NCI-H2081 treated with DMSO at 0.1 percent for 48 hours (cell line): ENCODE measurements at places on chromosomes 12 and 14.

- DNase-seq = peak; percentile 2
These were observed 23.6 kb upstream of the USP44 start for GRCh38 chr12:95574799-95575452.

GRCh38 chr14:93369713-93370266 is 22.8 kb downstream of the COX8C start:
- DNase-seq = no peak

DNA sequence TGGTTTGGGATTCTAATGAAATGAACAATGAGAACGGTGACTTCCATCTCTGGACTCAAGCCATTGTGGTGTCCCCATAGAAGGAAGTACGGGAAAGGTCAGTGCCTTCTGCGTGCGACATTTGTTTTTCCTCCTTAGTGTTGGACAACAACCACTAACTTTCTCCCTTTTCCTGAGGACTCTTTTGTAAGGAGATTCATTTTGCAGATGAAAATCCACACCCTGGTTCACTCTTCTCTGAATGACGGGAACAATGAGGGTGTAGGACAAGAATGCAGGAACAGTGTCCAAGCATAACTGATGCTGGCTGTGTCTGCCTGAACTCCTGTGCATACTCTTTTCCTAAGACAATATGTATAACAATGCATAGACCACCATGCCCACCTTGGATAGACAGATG is 176.4 kb downstream of the STXBP6 start:
- no peak for DNase-seq

- DNase-seq = no peak
These were observed 74.4 kb upstream of the VRK1 start for GRCh38 chr14:96722736-96723135.

DNA sequence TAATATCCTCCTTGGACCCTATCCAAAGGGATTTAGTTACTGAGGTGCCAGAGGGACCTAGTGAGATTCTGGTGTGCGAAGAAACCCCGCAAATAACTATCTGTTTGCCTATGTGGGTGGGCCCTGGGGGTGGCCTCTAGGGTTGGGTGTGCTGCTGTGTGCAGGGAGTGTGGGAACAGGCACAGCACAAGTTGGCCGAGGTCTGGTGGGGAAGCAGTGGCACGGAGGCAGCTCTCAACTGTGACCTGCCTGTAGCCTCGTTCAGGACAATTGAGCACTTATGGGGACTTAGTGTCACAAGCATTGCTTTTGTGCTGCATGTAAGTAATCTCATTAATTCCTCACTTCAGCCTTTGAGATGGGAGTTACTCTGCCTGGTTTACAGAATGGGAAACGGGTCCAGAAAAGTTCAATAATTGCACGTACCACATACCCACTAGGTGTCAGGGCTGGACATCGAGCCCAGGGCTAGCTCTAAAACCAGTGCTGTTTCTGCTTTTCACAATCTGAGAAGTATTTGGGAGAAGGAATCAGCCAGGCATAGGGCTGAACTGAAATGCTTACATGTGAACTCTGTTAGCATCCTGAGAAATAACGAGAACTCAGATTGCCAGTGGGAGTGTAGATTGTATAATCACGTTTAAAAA is 58.8 kb downstream of the TECPR2 start:
- DNase-seq = no peak

DNA sequence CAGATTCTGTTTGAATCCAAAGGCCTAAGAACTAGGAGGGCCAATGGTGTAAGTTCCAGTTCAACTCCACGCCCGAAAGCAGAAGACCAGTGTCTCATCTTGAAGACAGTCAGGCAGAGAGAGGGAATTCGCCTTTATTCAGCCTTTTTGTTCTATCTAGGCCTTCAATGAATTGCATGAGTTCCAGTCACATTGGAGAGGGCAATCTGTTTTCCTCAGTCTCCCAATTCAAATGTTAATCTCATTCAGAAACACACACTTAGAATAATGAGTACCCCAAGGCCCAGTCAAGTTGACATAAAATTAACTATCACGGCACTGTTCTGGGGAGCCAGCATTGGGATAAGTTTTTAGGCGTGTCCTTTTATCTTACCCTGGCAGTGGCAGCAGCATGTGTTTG is 65.8 kb downstream of the C14orf39 start:
- no peak for DNase-seq

DNA sequence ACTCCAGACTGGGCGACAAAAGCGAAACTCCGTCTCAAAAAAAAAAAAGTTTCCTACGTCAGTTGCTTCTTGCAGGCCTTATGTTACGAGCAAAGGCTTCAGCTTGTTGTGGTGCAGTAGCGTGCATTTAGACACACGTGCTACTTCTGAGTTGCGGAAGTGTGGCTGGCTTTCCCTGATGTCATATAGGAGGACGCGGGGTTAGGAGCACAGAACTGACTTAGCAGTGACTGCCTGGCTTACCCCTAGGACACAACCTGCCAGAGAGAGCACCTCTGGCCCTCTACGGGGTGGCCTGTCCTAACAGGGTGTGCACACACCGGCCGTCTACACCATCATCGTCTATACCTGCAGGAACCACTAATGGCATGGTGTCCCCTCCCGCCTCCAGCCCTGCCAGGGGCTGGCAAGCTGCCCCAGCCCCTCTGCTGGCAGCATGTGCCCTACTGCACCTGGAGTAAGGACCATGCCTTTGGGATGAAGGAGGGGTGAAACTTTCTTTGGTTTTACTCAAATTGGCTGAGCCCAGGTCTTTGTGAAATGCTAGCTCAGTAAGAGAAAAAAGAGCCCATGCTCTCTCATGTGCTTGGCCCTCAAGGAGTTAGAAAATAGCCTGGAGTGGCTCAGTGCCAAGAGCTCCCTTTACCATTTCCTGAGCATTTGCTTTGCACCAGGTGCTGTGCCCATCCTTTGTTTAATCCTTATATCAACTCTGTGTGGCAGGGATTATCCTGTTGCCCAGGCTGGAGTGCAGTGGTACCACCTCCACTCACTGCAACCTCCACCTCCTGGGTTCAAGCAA is 1.7 kb upstream of the GPR68 start:
- DNase-seq = peak; percentile 34

- no peak for DNase-seq
These were observed 9.6 kb upstream of the ENDOU start for GRCh38 chr12:47734725-47735480.

DNA sequence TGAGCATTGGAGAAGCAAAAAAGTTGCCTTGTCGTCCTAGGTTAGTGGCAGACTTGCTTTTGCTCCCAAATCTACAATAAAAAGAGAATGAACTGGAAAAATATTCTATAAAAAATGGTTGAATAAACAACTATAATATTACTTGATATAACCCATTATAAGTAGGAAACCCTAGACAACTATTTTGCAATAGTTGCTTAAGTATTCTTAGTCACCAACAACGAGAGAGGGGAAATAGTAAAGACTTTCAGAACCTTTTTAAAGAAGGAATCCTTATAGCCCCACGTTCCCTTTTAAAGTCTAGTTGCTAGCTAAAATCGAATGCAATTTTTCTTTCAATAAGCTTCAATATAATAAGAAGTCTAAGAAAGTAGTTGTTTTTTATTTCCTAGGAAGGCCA is 17.5 kb downstream of the AQP6 start:
- no peak for DNase-seq

DNA sequence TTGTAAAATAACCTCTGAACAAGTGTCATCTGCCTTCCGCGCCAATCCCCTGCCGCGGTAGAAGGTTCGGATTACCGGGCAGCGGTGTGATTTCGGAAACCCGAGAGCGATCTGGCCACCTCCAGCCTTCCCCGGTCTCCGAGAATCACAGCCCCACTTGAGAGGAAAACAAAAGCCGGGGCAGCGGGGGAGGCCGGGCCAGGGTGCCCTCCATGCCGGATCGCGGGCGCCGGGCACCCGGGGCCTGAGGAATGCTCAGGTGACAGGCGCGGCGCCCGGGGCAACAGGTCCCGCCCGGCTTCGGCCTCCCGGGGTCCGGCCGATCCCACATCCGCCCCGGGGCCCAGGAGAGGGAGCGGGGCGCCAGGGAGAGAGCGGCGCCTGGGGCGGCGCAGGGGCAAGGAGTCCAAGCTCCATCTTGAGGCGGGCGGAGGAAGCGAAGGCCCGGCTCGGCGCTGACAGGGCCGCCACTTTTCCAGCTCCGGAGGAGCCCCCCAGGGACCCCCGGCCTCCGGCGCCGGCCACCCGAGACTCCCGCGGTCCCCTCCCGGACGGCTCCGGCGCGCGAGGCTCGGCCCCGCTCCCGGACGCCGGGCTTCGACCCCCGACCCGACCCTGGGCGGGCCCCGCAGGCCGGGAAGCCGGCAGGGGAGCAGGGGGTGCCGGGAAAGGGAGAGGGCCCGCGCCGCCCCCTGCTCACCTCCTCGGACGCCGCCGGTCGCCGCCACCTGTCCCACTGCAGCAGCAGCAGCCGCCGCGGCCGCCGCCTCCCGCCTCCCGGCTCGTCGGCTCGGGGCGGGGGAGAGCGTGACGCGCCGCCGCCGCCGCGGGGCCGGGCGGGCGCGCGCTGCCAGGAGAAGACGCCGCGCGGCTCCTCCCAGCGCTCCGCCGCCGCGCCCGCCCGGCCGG is at the start of gene CLIP1:
CLIP1 (minus strand) TSS at position 849 of the 909 bp plus-strand sequence. CDS start 42,217 bp downstream, outside the sequence.
- no peak for DNase-seq

DNA sequence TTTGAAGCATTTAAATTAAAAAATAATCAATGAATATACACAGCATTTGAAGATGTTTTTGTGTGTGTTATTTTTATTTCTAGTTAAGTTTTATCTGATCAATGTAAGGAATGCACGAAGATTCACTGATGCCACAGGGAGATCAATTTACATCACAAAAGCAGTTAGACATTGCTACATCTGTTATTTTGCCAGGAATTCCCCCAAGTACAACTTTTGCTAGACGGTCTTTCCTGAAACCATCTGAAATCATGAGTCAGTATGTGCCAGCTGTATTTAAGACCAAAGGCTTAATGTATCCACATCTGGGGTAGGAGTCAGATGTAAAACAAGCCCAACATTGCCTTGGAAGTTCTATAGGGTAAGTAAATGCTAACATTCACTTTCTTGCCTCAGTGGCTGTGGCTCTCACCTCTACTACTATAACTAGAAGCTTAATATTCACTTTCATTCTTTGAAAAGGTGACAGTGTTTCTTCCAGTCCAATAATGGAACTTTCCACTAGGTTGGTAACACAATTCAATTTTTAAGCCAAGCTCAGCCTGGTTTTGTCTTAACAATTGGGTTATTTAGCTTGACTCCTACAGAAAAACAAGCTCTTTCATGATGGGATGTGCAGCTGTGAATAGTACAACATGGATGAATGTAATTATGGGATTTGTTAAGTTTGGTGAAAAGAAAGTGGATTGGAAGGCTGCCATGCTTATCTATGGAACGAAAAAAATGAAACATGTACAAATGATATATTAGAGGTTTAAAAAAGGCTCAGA is 385.4 kb upstream of the TMEM132C start:
- no peak for DNase-seq

DNA sequence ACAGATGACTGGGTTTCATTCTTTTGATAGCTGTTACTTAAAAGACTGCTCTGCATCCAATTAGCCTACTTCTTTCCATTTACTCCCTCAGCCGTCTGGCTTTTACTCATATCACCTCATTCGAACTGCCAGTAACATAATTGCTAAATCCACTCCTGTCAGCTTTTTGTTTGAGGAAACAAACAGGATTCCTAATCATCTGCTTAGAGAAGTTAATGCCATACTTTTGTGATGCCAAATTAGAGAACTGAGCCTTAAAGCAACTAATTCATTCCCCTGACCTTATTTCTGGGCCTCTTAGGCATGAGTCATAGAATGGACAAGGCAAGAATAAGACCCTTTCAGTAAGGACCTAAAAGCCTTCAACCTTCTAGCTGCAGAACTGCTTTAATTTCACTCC is 2.9 kb downstream of the OXA1L start:
- DNase-seq = no peak

DNA sequence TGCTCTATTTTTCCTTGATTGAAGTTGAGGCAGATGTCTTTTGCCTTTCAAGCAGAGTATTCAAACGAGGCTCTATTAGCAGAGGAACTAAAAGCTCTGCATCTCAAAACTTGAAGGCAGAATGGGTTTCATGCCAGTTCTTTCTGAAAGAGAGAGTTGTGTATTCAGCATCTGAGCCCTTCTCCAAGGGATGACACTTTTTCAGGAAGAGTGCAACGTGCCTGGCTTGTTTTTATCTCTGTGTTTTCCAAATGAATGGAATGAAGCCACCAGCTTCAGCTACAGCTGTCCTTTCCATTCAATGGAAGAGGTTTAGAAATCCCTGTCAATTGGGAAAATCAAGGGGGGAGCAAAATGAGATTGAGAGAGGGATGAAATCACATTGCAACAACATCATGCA is 14.6 kb downstream of the BEST3 start:
- no peak for DNase-seq

DNA sequence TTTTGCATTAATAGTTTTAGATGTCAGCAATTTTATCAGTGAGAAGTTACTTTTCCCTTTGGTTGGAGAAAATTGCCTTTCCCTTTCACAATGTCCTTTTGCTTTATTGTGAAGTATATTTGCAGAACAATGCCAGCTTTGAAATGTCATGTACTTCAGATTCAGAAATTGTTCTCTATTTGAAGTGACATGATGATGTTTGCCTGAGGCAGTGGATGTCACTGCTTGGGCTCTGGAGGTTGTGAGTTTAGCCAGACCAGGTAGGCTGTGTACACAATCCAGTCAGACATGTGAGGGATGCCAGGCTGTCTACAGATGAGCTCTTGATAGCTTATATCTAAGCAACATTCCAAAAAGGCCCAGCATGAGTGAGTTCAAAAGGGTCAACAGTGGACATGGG is 451.9 kb upstream of the FBXO33 start:
- DNase-seq = no peak

- no peak for DNase-seq
These were observed 98.6 kb downstream of the GCH1 start for GRCh38 chr14:54803926-54804537.

GRCh38 chr12:96472384-96472783 is 17.0 kb upstream of the CFAP54 start:
- DNase-seq = no peak

DNA sequence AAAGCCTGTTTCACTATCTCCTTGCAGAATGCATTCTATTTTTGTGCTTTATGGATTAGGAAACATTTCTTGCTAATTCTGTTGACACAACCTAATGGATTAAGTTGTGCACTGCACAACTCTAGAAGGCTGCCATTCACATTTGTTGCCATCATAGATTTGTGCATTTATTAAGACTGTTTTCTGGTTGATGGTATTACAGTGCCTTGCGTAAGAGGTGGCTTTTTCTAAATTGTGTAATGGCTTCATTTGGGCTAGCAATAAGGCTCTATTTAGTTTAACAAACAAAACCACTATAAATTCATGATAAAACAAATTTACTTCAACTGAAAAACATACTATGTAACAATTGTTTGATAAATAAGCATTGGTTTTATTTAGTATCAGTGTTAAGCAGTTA is 175.9 kb downstream of the TRHDE start:
- DNase-seq = no peak

GRCh38 chr12:120416490-120417216 is 21.3 kb upstream of the COX6A1 start:
- DNase-seq = no peak

DNA sequence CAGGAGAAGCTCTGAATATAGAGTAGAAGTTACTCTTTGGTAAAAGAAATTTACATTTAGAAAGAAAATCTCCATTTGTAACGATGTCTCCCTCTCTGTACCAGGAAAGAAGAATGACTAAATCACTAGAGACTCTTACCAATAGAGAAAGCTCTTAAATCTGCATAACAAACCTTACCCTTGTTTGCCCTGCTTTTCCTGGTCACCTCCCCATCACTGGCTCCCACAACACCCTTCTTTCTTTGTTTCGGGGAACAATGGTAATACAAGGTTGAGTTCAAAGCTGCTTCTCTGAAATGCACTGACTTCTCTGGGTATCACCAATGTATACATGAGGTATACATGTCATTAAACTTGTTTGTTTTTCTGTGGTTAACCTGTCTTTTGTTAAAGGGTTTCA is 351.1 kb upstream of the FLRT2 start:
- DNase-seq = no peak
